Stimulated activated CD4-positive, alpha-beta T cell treated with anti-CD3 and anti-CD28 coated beads, Interleukin-15, amount 100 ng/mL, for 48 hours (primary cell): ENCODE measurements at places on chromosomes 13 and 19.

DNA sequence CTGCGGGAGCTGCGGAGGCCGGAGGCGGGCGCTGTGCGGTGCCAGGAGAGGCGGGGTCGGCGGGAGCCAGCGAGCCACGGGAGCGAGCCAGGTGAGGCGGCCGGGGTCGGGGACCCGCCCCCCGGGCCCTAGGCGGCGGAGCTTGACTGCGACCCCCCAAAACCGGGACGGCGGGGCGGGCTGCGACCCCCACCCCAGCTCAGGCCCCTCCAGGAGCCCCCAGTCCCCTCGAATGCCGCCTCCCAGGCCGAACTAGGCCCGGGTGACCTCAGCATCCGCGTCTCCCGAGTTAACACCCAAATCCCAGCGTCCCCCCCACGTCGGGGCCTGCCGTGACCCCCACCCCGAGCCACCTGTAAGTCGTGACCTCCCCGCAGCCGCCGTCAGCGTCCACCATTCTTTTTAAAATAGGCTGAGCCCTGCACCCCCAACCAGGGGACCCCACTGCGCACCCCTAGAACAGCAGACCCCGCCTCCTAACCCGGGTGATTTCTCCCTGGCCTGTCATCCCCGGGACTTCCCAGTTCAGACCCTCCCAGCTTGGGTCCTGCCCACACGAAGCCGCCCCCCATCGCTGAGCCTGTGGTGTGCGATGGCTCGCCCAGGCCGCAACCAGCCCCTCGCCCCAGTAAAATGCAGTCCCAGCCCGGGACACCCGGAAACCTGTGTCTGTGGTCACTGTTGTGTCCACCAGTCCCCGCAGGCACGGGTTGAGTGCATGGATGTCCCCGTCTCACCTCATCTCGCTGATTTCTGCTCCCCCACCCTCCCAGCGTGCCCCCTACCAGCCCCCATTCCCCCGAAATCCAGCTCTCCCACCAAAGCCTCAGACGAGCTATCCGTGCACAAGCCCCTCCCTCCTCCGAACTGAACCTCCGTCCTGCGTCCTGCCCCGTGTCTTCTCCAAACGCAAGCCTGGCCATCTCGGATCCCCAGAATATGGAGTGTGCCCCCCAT lies 551 bp downstream of the FZR1 start:
- DNase-seq = no peak

DNA sequence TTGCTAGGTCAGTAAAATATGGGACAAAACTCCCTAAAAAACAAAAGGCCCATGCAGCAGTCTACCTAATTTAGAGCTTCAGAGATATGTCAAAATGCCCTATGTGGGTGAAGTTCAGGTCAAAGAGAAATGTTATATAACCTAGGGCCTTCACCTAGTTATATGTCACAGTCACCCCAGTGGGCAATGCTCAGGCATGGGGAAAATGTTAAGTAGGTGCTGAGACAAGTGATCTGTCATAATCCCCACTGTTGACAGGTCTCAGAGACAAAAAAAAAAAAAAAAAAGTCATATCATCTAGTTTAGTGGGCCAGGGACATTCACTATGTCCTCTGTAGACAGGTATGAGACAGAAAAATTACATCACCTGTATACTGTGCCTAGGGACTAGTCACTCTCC lies 128.6 kb upstream of the ZNF91 start:
- no peak for DNase-seq

DNA sequence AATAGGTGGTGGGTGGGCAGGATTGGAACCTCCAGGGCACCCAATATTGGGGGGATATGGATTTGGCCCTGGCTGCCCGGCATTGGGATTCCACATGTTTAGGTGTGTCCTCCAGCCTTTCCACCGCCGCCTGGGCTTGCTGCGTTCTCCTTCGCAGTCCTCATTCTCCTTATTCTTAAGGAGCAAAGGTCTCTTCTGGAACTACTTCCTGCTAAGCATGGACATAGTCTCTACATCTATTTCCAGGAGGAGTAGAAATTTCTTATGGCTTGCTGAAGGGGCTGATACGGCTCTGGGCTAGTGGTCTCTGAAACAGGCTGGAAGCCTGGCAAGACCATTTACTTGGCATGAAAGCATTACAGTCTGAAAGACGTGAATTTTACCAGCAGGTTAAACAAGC lies 9.2 kb upstream of the FCGBP start:
- DNase-seq = no peak

- no peak for DNase-seq
Measured at GRCh38 chr19:49042177-49042576, 1.5 kb upstream of the CGB5 start.

GRCh38 chr19:29381353-29382203 lies 144.2 kb upstream of the VSTM2B start:
- DNase-seq = no peak

- DNase-seq = no peak
Measured at GRCh38 chr13:110531100-110531499, 30.4 kb downstream of the RAB20 start.

- no peak for DNase-seq
Measured at GRCh38 chr13:40540328-40541044, 126.0 kb downstream of the FOXO1 start.

GRCh38 chr19:27828829-27829228 lies 1384.1 kb downstream of the UQCRFS1 start:
- no peak for DNase-seq

DNA sequence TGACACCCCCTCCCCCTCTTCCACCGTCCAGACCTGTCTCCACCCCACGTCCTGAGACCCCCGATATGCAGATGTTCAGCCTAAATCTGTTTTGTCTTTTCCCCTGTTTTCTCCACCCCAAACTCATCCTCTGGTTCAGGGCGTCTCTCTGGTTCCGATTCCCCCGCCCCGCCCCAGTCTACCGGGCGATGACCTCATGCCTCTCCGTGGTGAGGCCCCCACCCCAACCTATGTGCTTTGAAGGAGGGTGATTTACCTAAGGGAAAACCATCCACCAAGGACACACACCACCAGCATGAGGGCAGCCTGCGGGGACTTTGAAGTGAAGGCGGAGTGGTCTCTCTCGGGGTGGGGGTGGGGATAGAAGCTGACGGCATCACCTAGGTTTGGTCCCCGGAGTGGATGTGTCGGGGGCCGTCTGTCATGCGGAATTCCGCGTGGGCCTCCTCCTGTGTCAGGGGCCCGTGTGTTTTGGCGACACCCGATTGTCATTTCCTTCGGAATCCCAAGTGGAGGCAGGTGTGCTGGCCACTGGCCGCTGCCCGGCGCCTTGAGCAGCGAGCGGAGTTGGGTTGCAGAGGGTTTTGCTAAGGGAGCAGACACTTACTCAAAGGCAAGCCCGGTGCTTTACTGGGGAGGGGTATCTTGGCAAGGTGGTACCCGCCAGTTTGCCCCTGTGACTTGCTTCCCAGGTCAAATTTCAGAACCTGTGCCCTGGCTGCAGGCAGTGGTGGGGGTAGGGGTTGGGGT lies 1.4 kb downstream of the FZR1 start:
- no peak for DNase-seq

GRCh38 chr19:28003543-28003942 lies 1209.4 kb downstream of the UQCRFS1 start:
- DNase-seq = no peak

- no peak for DNase-seq
Measured at GRCh38 chr19:53037101-53038097, 7.1 kb upstream of the ERVV-2 start.

DNA sequence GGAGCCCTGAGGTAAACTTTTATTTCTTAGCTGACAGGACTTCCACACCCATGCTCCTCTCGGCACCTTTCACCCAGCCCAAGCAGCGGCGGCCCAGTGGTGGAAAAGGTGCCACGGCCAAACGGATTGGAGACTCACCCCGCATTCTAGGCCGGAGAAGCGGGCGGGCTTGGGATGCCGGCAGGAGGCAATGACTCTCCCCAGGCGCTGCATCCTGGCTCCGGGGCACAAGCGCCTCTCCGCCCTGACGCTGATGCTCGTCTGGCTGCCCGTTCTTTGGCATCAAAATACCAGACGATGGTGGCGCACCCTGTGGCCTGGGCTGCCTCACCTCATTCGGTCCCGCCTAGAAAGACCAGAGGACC lies 6.7 kb upstream of the ZNF606 start:
- DNase-seq = no peak

GRCh38 chr13:25401958-25402357 lies 30.2 kb downstream of the ATP8A2 start:
- no peak for DNase-seq

GRCh38 chr13:96553796-96554195 lies 440.5 kb downstream of the OXGR1 start:
- DNase-seq = no peak

DNA sequence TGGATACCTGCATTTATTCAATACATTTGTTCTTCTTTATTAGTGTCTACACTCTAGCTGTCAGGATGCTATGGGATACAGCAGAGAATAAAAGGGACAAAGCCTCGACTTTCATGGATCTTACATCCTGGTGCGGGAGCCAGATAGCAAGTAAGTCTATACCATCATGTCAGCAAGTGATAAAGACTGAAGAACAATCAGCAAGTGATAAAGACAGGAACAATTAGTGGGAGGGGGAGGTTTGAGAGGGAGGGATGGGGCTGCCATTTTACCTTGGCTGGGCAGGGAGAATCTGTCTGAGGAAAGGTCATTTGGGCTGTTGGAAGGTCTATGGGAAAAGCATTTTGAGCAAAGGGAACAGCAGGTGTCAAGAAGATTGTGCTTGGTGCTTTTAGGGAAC lies 2.6 kb upstream of the UBE2S start:
- no peak for DNase-seq

- DNase-seq = no peak
Measured at GRCh38 chr13:79796136-79796535, 315.2 kb downstream of the NDFIP2 start.

GRCh38 chr13:36543671-36544070 lies 111.4 kb downstream of the CCNA1 start:
- no peak for DNase-seq

- DNase-seq = no peak
Measured at GRCh38 chr19:10288662-10289166, 1.0 kb upstream of the ICAM5 start.

- no peak for DNase-seq
Measured at GRCh38 chr19:33905937-33906577, 109.4 kb downstream of the KCTD15 start.

DNA sequence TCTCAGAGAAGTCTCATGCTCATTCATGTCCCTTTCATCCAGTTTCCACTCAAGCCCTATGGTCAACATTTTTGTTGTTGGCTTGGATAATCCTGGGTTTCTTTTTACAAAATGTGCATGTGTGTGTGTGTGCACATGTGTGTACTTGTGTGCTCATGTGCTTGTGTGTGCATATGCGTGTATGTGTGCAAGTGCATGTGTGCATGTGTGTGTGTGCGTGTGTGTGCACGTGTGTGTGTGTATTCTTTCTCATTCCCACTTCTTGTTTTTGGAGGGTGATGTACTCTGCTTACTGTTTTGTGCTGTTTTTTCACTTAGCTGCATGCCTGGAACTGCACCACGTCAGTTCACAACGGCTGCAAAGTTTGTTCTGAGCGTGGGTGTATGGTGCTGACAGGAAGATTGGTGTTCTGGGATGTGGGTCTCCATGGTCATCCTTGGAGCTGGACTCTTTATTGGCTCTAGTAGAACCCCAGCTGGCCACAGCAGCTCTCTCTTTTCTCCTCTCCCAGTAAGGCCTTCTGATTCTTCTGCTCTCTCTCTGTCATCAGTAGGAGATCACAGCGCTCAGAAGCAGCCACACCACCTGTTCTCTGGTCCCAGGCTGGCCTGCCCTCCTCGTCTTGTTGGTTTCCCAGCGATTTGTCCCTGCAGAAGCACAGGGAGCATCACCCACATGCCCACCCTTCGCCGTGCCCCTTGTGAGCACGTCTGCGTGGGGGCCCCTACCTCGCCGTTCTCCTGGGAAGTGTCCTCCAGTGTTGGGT lies 60.8 kb downstream of the SOX1 start:
- DNase-seq = no peak

- no peak for DNase-seq
Measured at GRCh38 chr13:71368336-71368735, 498.7 kb downstream of the DACH1 start.

DNA sequence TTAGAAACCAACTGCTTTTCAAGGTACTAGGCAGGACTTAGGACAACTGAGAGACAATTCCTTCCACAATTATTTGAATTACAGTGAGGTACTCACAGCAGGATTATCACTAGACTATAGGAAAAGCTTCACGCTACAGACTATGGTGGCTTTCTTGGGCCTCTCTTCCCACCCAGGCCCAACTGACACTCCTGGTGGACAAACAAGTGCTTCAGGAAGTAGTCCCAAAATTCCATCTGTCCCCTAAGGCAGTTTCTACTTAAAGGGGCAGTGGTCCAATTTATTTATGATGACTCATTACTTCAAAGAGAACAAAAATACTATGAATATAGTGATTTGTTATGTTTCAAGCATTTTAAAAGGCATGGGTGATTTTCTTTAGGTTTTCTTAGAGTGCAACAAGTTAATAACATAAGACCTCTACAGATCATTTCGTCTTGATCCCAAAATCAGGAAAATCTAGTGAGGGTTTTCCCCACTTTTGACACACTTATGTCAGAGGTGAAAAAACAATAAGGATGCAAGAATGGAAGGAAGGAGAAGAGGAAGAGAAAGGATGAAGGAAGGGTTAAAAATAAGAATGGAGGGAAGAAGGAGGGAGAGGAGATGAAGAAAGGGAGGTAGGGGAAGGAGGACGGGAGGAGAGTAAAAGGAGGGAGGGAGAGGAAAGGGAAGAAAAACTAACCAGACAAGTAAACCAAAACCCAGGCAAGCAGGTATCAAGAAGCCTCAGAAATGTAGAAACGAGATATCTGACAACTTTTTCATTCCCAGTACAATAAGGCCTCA lies 100.7 kb downstream of the SERP2 start:
- no peak for DNase-seq

- no peak for DNase-seq
Measured at GRCh38 chr13:109140479-109141349, 511.3 kb downstream of the MYO16 start.

DNA sequence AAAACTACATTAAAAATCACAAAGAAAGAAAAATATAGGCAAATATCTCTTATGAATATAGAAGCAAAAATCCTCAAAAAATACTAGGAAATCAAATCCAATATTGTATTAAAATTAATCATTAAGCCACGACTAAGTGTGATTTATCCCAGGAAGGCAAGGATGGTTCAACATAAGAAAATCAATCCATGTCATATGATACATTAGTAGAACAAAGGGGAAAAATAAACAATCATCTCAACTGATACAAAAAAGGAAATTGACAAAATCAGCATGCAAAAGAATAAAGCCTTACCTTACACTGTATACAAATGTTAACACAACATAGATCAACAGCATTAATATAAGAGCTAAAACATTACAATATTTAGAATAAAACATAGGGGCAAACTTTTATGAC lies 933.3 kb downstream of the PCDH9 start:
- DNase-seq = no peak
